ENCODE measurements at places on chromosomes 16 and 17.

DNA sequence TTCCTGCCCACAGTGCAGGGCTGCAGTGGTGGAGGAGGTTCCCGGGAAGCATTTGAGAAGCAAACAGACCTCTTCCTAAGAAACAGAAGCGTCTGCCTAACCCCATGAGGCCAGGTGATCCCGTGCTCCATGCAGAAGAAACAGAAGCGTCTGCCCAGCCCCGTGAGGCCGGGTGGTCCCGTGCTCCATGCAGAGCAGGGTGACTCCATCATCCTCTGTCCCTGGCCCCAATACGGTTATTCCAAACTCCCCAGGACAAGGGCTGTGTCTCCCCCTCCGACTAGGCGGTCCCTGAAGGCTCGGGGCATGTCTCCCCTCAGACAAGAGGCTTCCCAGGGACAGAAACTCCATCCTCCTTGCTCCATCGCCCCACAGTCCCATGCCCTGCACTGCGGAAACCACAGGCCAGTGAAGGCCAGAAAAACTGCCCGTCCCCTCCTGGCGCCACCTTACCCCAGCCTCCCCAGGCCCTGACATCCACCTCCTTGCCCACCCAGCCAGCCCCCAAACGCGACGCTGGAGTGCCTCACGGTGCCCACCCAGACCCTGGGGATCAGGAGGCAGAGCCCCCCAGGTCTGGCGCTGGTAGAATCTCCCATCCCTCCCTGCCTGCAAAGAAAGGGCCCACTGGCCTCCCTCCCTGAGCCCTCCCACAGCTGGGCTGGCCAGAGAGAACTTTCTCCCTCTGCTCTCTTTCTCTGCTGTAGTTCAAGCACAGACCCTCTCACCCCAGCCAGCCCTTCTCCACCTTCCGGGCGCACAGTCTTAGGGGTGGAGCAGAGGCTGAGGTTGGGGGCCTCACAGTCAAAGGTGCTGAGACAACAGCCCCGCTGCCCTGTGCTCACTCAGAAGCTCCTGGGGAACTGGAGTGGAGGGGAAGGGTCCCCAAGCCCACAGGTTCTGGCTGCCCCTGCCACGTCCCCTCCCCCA is 30.6 kb upstream of the KRT17 start:
- no peak for DNase-seq

DNA sequence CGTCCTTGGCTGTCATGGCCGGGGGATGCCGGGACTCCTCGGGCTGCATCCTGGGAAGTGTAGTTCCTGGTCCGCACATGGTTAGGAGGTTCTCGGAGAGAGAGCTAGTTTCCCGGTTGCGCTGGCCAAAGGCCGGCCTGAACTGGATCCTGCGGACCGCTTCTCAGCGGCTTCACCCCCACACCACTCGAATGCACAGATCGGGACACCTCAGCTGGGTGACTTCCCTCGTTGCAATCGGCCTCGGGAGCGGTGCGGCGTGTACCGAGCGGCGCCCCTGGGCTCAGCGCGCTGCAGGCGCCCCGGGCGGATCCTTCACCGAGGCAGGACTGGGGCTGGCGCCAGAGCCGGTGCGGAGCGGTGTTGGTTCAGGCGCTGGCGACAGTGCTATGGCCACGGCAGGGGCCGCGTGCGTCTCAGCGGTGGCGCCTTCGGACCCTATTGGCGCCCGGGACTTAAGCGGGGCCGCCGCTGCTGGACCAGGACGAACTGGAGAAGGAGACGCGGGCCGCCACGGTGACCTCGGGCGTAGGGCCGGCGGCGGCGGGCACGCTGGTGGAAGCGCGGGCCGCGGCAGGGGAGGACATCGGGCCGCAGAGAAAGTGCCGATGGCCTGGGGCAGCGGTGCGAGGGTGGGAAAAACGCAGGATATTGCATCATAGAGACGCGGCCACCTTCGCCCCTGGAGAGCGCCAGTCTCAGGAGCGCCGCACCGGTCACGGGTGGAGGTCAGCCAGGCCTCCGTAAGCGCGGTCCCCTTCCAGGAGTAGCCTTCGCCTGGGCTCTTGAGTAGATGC is 11.4 kb downstream of the ZNF629 start:
- DNase-seq: peak; percentile 84

DNA sequence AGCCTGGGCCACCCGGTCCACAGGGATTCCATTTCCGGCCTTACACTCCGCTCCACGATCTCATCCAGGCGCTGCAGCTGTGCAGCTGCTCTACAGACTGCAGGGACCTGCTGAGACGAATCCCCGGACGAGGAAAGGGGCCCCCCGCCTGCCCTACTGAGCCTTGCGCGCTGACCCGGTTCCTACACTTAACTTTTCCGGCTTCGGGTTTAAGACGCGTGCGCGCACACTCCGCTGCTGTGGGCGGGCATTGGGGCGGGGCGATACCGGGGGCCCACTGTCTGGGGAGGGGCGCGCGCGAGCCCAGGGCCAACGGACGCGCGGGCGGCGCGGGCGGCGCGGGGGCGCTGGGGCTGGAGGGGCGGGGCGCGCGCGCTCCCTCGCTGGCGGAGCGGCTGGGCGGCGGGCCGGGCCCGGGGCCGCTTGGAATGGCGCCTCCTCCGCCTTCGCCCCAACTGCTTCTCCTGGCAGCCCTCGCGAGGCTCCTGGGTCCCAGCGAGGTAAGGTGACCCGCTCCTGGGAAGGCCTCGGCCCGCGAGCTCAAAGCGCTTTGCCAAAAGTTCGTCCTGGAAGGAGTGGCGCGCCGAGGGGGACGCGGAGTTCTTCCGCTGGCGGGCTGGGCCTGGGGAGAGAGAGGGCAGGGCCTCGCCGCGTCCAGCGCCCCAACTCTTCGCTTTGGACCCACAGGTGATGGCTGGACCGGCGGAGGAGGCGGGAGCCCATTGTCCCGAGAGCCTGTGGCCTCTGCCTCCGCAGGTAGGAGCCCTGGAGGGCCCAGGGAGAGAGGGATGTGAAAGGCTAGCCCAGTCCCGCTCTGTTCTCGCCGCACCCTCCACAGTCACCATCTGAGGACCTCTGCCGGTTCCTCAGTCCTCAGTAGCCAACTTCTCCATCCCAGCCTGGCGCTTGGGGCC is at the start of gene TP53I13:
TP53I13 (plus strand) TSS at position 371 of the 914 bp plus-strand sequence; CDS start at position 429, 58 bp downstream.
- peak; percentile 86 for DNase-seq

GRCh38 chr17:78793968-78794367 is 11.9 kb upstream of the CYTH1 start:
- no peak for DNase-seq

- peak; percentile 15 for DNase-seq
Observed at GRCh38 chr17:78484271-78485246, 92.6 kb downstream of the DNAH17 start.

DNA sequence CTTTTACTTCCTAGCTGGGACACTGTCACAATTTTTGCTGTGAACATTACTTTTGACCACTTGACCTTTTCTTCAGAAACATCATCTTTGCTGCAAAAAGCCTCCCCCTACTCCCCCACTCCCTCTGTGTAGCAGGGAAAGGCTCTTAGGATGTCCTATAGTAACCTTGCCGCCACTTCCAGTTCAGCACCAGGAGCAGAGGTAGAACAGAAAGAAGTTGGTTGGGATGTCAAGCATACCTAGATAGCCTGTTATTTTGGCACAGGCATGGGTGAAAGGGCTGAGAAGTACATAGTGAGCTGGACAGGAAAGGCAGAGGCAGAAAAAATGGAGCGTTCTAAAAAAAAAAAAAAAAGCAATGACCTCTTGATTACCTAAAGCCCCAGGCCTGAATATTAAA is 31.3 kb downstream of the SMIM36 start:
- no peak for DNase-seq

DNA sequence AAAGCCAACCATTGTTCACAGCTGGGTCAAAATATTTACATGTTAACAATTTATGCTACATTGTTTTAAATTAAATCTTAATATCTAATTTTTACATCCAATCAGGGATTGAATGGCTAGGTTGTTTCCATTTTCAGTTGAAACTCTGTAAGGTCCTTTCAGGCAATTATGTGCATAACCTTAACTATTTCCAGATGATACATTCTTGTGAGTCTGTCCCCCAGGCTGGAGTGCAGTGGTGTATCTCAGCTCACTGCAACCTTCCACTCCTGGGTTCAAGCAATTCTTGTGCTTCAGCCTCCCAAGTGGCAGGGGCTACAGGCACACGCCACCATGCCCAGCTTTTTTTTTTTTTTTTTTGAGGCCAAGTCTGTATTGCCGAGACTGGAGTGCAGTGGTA is 10.4 kb downstream of the CDC42EP4 start:
- DNase-seq: no peak

DNA sequence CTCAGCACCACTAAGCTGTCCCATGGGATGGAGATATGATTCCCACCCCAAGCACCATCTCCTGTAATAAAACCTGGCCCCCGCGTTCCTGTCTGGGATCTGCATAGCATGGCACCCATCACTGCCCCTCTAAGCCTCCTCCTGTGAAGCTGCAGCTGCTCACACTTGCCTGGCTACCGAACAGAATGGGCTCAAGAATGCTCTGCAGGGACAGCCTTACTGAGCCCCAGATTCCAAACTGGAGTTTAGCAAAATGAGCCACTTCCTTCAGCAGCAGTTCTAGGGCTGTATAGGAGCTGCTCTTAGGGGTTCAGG is 256.1 kb downstream of the CPPED1 start:
- DNase-seq: no peak
